ENCODE measurements at places on chromosomes 6 and 20.

DNA sequence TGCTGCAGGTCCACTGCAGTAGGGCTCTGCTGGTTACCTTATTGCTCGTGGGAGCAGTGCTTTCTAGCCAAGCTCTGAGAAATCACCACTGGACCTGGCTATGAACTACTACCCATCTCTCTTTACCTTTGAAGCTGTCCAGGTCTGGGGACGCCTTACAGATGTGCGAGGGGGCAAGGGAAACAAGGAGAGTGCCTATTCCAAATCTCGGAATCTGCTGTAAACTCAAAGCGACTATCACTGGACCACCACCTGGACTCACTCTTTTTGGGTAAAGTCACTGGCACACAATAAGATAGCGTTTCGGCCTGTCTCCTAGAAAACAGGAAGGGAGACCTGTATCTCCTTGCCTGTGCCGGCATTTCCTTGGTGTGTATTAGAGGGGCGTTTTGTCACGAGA, 5.3 kb downstream of the NRN1 start:
- DNase-seq = no peak

DNA sequence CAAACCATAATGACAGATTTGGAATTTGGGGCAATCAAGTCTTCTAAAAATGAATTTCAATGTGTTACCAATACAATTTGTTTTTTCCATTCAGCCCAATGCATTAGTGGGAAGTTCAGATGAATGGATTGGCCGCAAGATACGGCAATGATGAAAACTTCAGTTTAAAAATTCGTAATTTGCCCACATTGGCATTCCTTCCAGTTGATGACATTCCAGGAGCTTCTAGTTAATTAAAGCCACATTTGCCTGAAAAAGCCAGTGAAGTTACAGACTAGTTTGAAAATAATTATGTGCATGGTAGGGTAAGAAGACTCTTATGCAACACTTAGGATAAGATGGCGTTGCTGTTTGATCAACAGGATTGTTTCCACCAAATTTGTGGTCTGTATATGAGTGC, 46.2 kb downstream of the NHLRC1 start:
- no peak for DNase-seq

- no peak for DNase-seq
Measured at GRCh38 chr6:49634092-49634835, 2.4 kb downstream of the RHAG start.

DNA sequence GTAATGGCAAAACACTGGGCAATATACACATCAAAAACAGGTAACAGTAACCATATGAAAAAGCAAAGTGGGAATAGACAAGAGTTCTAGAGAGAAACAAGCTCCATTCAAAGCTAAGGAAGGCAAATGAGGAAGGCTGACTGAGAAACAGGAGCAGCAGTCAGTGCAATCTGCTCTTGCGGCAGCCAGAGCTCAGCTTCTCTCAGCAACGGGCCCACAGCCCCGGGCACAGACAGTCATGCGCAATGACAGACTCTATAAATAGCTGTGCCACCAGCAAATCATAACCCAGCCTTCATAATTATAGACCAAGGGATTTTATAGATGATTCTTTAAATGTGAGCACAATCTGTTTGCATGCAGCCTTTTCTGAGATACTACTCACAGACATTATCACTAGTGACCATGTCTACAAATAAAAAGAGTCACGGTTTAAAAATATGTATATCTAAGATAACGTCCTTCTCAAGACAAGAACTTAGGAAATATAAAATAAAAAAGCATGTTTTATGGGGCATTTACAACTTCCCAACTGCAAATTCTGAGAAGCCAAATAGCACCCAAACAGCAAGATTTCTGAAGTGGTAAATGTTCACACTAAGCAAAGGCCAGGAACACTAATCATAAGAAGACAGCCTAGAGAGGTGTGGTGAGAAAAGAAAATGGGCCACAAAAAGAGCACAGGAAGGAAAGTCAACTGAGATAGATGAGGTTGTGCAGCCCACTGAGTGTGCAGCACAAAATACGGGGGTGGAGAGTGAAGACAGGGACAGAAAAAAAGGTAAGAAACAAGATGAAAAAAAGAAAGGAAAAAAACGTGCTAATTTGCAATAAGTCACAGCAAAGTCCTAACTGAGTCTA, 39.9 kb upstream of the BEND6 start:
- DNase-seq = no peak

DNA sequence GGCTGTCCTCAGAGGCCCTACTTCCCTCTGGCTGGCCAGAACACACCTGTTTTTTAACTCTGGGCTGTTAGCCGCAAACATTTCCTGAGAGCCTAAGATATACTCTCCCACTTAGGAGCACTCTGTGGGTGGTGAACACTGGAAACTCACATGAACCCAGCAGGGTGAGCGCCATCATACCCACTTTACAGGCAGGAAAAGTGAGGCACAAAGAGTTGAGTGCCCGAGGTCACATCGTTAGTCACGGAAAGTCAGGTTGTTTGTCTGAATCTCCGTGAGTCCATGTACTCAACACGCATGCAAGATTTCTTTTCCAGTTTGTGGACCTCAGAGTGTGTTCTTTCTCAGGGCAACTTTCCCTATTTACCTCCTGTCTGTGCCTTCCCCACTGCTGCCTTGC, 1.9 kb downstream of the BAK1 start:
- DNase-seq = no peak

DNA sequence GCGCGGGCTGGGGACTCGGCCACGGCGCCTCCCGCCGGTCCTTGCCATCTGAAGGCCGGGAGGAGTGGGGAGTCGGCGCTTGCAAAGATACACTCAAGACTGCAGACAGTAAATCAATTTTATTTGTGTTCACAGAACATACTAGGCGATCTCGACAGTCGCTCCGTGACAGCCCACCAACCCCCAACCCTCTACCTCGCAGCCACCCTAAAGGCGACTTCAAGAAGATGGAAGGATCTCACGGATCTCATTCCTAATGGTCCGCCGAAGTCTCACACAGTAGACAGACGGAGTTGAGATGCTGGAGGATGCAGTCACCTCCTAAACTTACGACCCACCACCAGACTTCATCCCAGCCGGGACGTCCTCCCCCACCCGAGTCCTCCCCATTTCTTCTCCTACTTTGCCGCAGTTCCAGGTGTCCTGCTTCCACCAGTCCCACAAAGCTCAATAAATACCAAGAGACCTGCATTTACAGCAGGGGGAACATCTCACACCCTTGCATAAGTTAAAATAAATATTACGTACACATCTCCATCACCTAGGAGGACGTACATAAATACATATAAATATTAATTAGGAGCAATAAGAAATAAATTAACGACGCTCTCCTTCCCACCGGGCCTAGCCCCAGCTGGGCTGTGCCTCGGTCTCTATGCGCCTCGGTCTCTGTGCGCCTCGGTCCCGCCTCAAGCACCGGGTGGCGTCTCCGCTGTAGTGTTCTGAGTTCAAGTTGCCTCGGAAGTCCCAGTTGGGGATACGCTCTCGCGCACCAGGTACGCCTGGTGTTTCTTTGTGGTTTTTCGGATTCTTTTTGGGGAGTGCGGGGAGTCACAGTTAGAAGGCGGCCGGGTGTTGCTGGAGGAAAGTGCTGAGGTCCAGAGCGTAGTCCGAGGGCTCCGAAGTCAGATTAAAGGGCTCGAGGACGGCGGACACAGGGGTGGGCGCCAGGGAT, 889 bp upstream of the FLOT1 start:
- no peak for DNase-seq

- DNase-seq = no peak
Measured at GRCh38 chr20:19817017-19817416, 59.0 kb downstream of the RIN2 start.

DNA sequence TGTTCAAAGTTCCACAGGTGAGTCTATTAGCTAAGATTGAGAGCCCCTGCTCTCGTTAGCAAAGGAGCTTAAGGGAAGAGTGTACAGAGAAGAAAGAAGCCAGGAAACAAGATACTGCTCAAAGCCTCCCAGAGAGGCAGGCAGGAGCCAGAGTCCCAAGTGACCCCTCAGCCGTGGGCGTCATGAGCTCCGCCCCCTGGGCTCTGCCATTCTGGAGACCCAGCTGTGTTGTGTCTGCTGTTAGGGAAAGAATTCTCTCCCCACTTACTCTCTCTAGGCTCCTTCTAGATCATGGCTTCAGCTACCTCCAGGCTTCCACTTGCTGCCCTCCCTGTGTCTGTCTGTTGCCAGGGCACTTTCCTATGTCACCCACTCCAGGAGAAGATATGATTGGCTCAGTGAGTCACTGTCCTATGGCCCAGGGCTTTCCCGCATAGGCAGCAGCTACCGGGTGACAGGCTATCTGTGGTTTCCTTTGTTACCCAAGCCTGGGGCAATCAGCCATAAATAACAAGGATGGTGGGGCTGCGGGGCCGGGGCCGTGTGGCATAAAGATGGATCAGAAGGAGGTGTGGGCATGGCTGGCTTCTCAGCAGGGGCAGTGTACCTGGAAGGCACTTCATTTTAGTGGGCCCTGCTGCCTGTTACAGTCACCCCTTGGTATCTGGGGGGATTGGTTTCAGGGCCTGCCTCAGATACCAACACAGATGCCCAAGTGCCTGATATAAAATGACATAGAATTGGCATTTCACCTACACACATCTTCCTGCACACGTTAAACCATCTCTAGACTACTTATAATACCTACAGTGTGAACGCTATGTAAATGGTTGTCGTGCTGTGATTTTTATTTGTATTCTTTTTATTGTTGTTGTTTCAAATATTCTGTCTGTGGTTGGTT, 118.9 kb downstream of the ARMC2 start:
- DNase-seq = no peak

GRCh38 chr6:3530515-3530914, 73.7 kb upstream of the SLC22A23 start:
- no peak for DNase-seq

DNA sequence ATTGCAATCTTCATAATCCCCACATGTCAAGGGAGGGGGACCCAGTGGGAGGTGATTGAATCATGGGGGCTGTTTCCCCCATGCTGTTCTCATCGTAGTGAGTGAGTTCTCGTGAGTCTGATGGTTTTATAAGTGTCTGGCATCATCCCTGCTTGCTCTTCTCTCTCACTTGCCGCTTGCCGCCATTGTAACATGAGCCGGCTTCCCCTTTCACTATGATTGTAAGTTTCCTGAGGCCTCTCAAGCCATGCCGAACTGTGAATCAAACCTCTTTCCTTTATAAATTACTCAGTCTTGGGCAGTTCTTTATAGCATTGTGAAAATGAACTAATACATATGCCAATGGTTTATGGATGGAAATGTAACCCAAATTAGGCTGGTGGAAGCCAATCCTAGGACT, 109.4 kb upstream of the AKAP12 start:
- DNase-seq = no peak

- no peak for DNase-seq
Measured at GRCh38 chr6:28953039-28953584, 29.3 kb upstream of the TRIM27 start.

GRCh38 chr20:37335642-37336368, 10.1 kb upstream of the SRC start:
- DNase-seq = no peak

DNA sequence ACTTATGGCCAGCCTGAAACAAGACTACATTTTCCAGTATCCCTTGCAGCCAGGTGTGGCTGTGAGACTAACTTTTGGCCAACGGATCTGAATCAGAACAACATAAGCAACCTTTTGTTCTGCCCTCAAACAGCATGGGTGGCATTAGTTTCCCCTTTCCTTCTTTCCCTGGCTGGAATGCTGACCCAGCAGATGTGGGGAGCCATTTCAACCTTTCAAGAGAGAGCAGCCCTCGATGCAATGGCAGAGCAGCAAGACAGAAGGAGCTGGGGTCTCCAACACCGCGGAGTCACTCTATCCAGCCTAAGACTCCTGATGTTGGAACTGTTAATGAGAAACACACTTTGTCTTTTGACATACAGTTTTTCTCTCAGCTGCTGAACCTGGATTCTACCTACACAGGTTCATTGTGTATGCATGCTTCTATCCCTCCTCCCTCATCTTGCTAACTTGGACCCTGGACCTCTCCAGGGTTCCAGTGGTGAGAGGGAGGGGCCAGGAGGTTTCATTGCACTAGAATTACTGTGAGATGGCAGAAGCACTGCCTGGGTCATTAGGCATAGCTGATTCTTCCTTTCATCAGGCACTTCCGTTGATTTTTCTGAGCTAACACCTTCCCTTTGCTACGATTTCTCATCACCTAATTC, 28.8 kb upstream of the DDR1 start:
- DNase-seq = no peak

- DNase-seq = no peak
Measured at GRCh38 chr20:15162079-15162647, 824.8 kb upstream of the FLRT3 start.

GRCh38 chr6:6686176-6686575, 97.7 kb downstream of the LY86 start:
- DNase-seq = no peak

DNA sequence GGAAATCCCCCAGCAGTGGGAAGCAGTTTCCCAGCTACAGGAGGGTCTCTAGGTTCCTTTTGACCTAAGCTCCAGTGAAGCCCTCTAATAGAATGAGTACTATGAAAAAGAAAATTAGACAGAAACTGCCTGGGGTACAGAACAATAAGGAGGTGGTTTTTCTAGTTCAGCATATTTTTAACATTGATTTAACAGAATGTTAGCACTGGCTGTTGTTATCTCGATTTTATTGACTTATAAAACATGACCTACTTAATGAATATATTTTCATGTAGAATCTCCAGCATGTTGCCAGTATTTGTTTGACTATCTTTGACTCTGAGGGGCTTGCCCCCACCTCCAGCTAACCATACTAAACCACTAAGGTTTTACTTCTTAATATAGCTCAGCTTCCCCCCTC, 19.6 kb downstream of the SCGN start:
- DNase-seq = no peak

DNA sequence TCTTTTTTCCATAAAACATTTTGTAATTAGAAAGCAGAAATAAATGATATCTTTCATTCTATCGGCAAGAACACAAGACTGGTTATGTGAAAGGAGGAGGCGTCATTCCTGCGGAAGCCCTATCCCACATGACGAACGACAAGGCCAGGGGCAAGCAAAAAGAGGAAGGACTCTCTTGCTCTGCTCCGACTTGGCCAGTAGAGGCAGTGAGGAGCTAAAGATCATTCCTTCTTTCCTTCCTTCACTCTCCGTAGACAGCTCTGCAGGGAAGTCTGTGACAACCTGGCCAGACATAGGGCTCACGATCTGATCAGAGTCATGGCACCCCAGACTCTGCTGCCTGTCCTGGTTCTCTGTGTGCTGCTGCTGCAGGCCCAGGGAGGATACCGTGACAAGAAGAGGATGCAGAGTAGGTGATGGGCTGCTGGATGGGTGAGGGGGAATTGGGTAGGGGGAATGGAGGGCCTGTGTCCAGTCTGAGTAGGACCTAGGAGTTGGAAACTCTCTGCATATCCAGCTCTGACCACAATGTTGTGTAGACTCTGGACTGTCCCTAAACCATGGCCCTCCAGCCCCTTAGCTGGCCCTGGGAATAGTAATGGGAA, at the start of gene WFDC10A:
Gene WFDC10A, plus strand, starts transcription at position 244 of the 605 bp plus-strand sequence. Its CDS starts 75 bp downstream, at position 319.
- peak; percentile 38 for DNase-seq

- no peak for DNase-seq
Measured at GRCh38 chr6:161228096-161228495, 45.8 kb downstream of the AGPAT4 start.

GRCh38 chr20:20430066-20430465, 62.2 kb downstream of the INSM1 start:
- DNase-seq = no peak

All from GM19239 (cell line).